ENCODE measurements at places on chromosomes 6 and 20.
A peak's percentile ranks its signal among the peaks of the same experiment; 100 is the strongest.

DNA sequence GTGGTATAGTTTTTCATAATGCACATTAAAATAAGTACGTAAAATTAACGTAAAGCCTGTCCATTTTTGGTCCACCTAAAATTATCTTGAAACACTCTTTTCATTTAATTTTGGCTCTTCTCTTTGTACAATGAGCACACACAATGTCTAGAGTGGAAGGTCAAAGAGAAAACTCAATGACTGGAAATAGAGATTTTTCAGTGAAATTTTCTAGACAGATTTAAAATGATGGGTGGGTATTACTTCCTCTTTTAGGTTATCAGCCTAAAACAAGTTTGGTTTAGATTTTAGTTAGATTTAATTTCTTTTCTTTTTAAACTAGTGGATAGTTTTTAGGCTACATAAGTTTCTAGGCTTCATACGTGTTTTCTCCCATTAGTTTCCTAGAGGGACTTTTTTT, 24.9 kb downstream of the DSE start:
- no peaks in the 10 kb centered on the region for H3K27me3 ChIP-seq
- no peaks in the 10 kb centered on the region for H3K4me1 ChIP-seq
- H3K36me3 ChIP-seq: no peaks in the 10 kb centered on the region
- H3K27ac ChIP-seq: no peak overlapping the region
- H3K4me3 ChIP-seq: no peak overlapping the region
- no peak for DNase-seq

- H3K27ac ChIP-seq: no peak overlapping the region
- DNase-seq: no peak
- H3K27me3 ChIP-seq: no peaks in the 10 kb centered on the region
- no peaks in the 10 kb centered on the region for H3K4me1 ChIP-seq
- no peak overlapping the region for H3K4me3 ChIP-seq
Measured at GRCh38 chr6:34358389-34358905, 34.0 kb downstream of the NUDT3 start.

- no peaks in the 10 kb centered on the region for H3K4me1 ChIP-seq
- no peak for DNase-seq
- H3K36me3 ChIP-seq: no peaks in the 10 kb centered on the region
- H3K4me3 ChIP-seq: no peak overlapping the region
- H3K27ac ChIP-seq: peak overlapping the region; percentile 94
Measured at GRCh38 chr6:136324686-136325380, 35.2 kb upstream of the BCLAF1 start.

- DNase-seq: no peak
- H3K36me3 ChIP-seq: no peaks in the 10 kb centered on the region
- H3K27me3 ChIP-seq: no peaks in the 10 kb centered on the region
- H3K27ac ChIP-seq: no peak overlapping the region
- H3K4me3 ChIP-seq: no peak overlapping the region
Measured at GRCh38 chr20:17343091-17343490, 116.3 kb downstream of the PCSK2 start.

GRCh38 chr6:126337323-126337722, 2.6 kb upstream of the CENPW start:
- DNase-seq: no peak
- no peak overlapping the region for H3K27ac ChIP-seq
- H3K36me3 ChIP-seq: no peaks in the 10 kb centered on the region
- H3K4me1 ChIP-seq: no peaks in the 10 kb centered on the region

DNA sequence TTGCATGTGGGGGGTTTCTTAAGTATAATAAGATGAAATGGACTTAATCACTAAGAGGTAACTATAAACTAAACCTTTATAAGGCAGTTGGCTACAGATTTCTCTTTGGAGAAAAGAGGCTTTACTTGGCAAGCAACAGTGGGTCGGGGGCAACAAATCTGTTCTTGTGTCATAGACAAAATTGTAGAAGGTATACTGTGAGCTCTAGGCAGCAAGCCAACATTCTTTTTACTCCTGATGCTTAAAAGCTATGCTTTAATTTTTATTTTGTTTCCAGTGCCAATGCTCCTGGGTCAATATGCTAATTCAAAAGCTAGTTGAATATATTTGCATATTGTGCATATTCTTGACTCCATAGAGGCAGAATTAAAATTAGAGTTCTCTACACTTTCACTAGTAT, 495.4 kb downstream of the BTBD3 start:
- H3K4me1 ChIP-seq: peaks cover 21% of the 10 kb centered on the region
- no peak overlapping the region for H3K4me3 ChIP-seq
- H3K27ac ChIP-seq: no peak overlapping the region
- DNase-seq: no peak

GRCh38 chr20:36120991-36121390, 33.5 kb upstream of the EPB41L1 start:
- H3K27me3 ChIP-seq: no peaks in the 10 kb centered on the region
- no peak overlapping the region for H3K27ac ChIP-seq
- DNase-seq: no peak
- H3K4me3 ChIP-seq: no peak overlapping the region

DNA sequence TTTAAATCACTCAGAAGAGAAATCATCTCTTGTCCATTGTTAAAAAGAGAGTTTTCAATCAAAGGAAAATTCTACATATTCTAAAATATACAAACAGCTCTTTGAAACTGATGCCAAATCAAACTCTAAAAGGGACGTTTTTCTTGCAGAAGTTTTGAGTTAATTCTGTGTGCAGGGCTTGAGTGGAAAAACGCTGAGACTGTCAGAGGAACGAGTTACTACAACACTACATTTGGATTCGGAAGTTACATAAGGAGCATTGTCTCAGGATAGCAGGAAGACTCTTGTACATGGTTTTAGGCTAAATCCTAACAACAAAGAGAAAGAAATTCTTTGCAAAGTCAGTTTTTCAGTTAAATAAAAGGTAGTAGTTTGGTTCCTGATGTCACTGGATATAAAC, 155.7 kb upstream of the SUPT3H start:
- no peaks in the 10 kb centered on the region for H3K27me3 ChIP-seq
- H3K4me1 ChIP-seq: peaks cover 2% of the 10 kb centered on the region
- no peaks in the 10 kb centered on the region for H3K36me3 ChIP-seq
- no peak overlapping the region for H3K4me3 ChIP-seq
- no peak overlapping the region for H3K27ac ChIP-seq

DNA sequence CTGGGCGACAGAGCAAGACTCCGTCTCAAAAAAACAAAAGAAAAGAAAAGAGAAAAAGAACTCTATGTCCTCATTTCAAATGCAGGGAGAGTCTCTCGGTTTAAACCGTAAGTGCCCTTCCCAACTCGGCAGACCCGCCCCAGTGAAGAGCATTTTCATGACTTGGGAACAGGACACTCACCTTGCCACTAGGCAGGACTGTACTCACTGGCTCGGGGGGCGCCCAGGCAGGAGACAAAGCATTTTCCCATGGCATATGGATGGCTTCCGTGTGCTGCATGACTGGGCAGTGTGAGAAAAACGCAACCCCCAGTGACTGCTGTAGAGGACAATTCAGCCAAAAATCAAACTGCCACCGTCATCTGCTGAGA, 23.7 kb upstream of the MRGBP start:
- H3K36me3 ChIP-seq: no peaks in the 10 kb centered on the region
- DNase-seq: no peak
- no peaks in the 10 kb centered on the region for H3K4me1 ChIP-seq

DNA sequence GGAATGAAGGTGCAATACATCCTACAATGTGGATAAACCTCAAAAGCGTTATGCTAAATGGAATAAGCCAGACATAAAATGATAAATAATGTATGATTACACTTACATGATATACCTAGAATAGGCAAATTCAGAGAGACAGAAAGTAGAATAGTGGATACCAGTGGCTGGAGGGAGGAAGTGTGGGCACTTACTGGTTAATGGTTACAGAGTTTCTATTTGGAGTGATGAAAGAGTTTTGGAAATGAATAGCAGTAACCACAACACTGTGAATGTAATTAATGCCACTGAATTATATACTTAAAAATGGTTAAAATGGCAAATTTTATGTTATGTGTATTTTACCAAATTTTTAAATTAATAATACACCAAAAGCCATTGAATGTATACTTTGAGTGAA, 71.4 kb upstream of the CST7 start:
- no peak for DNase-seq
- H3K27me3 ChIP-seq: no peaks in the 10 kb centered on the region
- H3K36me3 ChIP-seq: no peaks in the 10 kb centered on the region

DNA sequence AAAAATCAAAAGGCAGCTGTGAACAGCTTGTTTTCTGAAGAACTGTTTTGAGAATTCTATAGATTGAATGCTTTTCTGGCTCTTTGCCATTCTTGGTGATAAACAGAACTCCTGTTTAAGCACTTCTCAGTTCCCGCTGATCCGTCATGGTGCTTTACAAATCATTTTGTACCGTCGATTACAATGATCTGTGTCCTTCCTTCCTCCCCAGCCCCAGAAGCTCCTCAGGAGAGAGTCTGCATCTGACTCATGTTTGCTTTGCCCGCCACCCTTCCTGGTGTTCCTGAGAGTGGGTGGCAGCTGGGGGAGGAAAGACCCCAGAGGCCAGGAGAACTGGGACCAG, 538.6 kb upstream of the MARCKS start:
- no peaks in the 10 kb centered on the region for H3K4me1 ChIP-seq
- H3K36me3 ChIP-seq: no peaks in the 10 kb centered on the region
- peak overlapping the region; percentile 96 for H3K27ac ChIP-seq
- H3K4me3 ChIP-seq: no peak overlapping the region
- peaks cover 87% of the 10 kb centered on the region for H3K27me3 ChIP-seq

- no peak for DNase-seq
- H3K27ac ChIP-seq: no peak overlapping the region
- H3K4me1 ChIP-seq: no peaks in the 10 kb centered on the region
- no peaks in the 10 kb centered on the region for H3K36me3 ChIP-seq
- H3K4me3 ChIP-seq: no peak overlapping the region
- no peaks in the 10 kb centered on the region for H3K27me3 ChIP-seq
Measured at GRCh38 chr6:150692604-150693003, 92.9 kb downstream of the PLEKHG1 start.

DNA sequence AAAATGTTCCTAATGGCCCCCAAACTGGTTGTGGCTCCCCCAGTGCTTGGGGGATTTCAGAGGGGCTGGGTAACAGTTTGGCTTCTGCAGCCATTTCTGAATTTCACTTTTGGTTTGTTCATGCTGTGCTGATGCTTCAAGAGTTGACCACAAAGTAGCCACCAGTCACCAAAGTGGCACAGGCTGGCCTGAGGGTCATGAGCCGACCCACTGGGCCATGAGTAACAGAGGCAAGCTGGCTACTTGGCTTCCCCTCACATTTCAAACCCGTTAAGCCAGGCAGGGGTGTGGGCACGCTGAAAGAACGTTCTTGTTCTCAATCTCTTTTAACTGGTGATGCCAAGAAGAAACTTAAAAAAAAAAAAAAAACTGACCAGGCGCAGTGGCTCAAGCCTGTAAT, 15.1 kb upstream of the NXT1 start:
- H3K4me1 ChIP-seq: no peaks in the 10 kb centered on the region
- no peak overlapping the region for H3K4me3 ChIP-seq
- H3K27ac ChIP-seq: no peak overlapping the region
- H3K36me3 ChIP-seq: no peaks in the 10 kb centered on the region

DNA sequence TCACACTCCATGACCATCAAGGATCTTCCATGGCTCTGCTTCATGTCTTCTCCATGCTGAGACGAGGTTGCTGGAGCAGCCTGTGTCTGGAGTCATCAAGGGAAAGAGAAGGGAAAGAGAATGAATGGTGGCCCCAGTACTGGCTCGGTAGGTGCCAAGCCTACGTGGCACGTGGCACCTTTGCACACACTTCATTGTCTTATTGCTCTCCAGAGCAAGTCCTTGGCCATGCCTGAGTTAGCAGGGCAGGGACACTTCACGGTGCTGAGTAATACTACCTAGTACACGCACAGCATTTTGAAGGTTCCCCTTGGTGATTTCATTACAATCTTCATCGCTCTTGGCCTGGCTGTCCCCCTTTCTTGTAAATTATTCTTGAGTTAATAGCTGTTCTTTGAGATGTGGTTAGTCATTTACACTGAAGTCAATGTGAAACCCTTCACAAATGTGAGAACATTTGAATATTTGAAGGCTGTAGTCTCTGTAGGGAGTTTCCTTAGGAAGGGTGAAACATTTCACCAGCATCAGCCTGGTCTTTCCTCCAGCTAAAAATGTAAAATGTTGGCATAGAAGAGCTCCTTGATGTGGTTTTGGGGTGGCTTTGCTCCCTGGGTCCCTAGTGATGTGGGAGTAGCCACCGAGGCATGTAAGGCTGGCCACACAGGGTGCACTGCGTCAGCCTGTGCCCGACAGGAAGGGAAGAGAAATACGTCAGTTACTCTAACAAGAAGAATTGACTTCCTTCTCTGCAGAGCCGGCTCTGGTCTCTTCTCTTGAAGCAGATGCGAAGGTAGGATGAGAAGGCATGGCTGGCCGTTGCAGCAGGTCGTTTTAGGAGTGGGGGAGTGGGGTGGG, at the start of gene SYTL3:
TSS of gene SYTL3 (plus strand) at position 766 of the 855 bp plus-strand sequence. CDS start 13,215 bp downstream, outside the sequence.
- peaks cover 11% of the 10 kb centered on the region for H3K27me3 ChIP-seq
- peak; percentile 31 for DNase-seq
- H3K4me1 ChIP-seq: no peaks in the 10 kb centered on the region

DNA sequence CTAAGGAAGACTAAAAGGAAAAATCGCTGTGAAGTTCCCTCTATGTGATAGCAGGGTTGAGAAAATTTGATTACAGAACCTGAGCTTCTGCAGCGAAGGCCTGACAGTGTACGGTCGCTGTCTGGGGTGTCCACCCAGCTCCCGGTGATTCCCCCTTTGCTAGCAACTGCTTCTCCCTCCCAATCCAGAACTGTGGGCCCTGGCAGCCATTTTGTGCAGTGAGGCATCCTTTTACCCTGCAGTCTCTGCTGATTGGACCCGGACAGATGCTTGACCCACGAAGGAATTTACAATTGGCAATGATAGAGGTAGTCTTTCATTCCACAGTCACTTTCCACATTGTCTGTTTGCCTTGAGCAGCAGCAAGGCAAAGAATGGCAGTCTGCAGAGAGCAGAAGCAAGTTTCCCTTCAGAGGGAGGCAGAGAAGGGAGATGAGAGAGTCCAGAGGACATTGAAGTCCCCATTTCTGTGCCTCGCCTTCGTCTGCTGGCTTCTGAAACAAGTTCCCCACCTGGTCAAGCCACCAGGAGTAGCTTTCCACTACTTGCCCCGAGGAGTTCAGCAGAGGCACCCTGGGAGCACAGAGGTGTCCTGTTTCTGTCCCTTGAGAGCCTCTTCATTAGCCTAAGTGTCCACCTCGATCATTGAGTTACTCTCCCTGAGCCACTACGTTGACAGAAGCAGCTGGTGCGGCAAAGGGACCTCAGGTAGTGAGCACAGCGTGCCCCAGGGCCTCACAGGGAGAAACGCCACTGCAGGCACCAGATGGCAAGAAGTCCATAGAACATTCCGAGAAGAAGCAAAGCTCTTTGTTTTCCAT, 370.3 kb downstream of the NRN1 start:
- H3K4me3 ChIP-seq: no peak overlapping the region
- H3K27ac ChIP-seq: no peak overlapping the region

DNA sequence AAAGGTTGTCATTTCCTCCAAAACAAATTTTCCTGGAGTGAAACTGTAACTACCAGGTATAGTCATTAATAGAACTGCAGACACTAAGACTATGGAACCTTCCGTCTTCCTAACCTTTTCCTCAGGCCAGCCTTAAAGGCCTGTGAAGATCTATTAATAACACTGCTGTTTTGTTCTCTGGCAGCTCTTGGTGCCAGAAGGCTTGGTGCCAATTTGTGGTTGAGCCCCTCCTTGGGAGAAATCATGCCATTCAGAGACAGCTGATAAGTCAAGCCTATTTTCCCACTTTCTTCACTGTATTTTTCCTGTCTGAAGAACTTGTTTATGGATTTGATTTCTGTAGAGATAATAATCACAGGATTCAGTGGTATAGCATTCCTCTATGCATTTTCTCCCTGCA, 64.8 kb downstream of the HCRTR2 start:
- no peak overlapping the region for H3K4me3 ChIP-seq
- H3K4me1 ChIP-seq: peaks cover 3% of the 10 kb centered on the region
- no peak for DNase-seq
- H3K27me3 ChIP-seq: no peaks in the 10 kb centered on the region
- no peak overlapping the region for H3K27ac ChIP-seq
- H3K36me3 ChIP-seq: no peaks in the 10 kb centered on the region

Measured in endodermal cell (in vitro differentiated cells).